ENCODE measurements at places on chromosomes 5 and 9.

GRCh38 chr5:33303579-33304095 is 137.1 kb upstream of the TARS1 start:
- no peak for DNase-seq

- peak; percentile 47 for DNase-seq
Measured at GRCh38 chr5:569868-570361, 42.2 kb upstream of the CEP72 start.

GRCh38 chr9:928363-929042 is 48.0 kb upstream of the DMRT3 start:
- no peak for DNase-seq

DNA sequence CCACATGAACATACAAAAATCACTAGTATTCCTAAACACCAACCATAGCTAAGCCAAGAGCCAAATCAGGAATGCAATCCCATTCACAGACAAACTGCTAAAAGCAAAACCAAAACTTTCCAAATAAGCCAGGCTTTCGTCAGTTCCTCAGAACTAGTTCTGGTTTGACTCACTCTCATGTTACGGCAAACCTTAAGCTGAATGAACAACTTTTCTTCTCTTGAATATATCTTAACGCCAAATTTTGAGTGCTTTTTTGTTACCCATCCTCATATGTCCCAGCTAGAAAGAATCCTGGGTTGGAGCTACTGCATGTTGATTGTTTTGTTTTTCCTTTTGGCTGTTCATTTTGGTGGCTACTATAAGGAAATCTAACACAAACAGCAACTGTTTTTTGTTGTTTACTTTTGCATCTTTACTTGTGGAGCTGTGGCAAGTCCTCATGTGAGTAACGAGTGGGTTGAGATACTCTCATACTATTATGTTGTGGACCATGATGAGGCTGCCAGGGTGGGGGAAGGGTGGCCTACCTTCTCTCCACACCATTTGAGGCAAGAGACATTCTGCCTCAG is at the start of gene PDCD1LG2:
TSS of gene PDCD1LG2 (plus strand) at position 172 of the 572 bp plus-strand sequence. CDS start 12,016 bp downstream, outside the sequence.
- DNase-seq = no peak

DNA sequence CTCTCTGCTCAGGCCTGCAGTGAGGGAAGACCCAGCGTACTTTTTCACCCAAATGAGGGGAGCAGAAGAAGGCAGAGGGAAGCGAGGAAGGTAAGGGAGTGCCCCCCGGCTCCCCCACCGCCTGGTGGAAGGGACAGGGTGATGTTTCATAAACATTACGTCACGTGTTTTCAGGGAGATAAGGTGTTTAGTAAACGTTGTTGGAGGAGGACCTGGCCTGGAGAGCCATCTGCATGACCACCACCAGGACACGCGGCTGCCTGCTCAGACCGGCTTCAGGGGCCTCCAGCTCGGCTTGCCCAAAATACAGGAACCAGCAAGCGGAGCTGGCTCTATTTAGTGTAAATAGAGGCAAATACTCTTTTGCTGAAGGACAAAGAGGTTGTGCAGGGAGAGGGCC is 40.0 kb upstream of the C5orf58 start:
- no peak for DNase-seq

GRCh38 chr5:83007755-83008154 is 69.4 kb downstream of the TMEM167A start:
- no peak for DNase-seq

DNA sequence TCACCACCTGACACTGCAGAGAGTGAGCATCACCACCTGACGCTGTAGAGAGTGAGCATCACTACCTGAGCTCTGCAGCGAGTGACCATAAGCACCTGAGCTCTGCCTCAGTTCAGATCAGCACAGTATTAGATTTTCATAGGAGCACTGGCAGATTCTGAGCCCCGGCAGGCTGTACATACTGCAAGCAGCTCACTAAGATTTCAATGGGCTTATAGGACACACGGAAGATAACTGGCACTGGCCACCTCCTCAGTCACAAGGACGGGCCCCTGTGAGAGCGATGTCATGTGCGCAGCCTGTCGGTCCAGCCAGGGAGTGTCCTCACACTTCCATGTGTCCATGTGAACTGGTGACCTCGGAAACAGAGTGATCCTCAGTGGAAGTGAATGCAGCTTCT is 153.5 kb upstream of the IRX2 start:
- peak; percentile 13 for DNase-seq

GRCh38 chr5:122291000-122291901 is 20.8 kb upstream of the SNCAIP start:
- DNase-seq = no peak

DNA sequence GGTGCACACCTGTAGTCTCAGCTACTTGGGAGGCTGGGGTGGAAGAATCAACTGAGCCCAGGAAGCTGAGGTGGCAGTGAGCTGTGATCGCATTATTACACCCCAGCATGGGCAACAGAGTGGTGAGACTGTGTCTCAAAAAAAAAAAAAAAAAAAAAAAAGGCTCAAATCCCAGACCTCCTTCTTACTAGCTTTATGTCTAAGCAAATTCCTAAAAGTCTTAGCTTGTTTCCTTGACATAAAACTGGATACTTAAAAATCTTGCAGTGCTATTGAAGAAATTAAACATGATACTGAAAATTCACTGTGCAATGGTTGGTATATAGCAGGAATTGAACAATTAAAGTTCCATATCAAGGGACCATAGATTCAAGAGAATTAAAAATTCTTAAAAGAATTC is 45.0 kb downstream of the PCDHGC5 start:
- no peak for DNase-seq

- DNase-seq = no peak
Measured at GRCh38 chr5:151058891-151059489, 21.8 kb downstream of the TNIP1 start.

GRCh38 chr5:177428574-177429217 is 2.2 kb downstream of the GRK6 start:
- no peak for DNase-seq

GRCh38 chr5:31809050-31809870 is 170.3 kb downstream of the PDZD2 start:
- peak; percentile 79 for DNase-seq

GRCh38 chr5:140800816-140801493 is at the start of gene PCDHA3:
PCDHA3 (plus strand) TSS chr5:140801057.
- DNase-seq = no peak

- DNase-seq = no peak
Measured at GRCh38 chr5:172288465-172288864, 4.9 kb upstream of the UBTD2 start.

- DNase-seq = no peak
Measured at GRCh38 chr9:123957731-123958130, 27.8 kb upstream of the DENND1A start.

GRCh38 chr9:133782157-133783130 is 44.3 kb upstream of the SARDH start:
- peak; percentile 86 for DNase-seq

- no peak for DNase-seq
Measured at GRCh38 chr5:155270725-155271124, 257.2 kb downstream of the KIF4B start.

DNA sequence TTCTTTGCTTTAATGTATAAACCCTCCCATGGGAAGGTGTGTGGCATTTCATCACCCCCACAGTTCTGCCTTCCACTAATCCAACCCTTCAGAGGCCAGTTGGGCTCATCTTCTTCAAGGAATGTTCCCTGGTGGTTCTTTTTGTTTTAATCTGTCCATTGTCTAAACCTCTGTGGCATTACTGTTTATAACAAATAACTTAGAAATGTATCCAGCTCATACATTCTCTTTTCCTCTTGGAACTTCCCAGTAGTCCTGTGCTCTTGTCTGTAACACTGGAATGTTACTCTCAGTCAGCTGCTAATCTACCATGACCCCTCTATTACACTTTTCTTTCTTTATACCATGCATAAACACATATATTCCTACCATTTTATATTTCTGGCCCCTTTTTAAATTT is 213.5 kb upstream of the TARS1 start:
- DNase-seq = no peak

- DNase-seq = no peak
Measured at GRCh38 chr9:105883847-105884246, 189.5 kb downstream of the TMEM38B start.

GRCh38 chr5:169811023-169811422 is 169.3 kb downstream of the INSYN2B start:
- DNase-seq = no peak

- DNase-seq = no peak
Measured at GRCh38 chr9:99633265-99633664, 188.4 kb upstream of the NR4A3 start.

GRCh38 chr9:85162822-85163221 is 493.3 kb downstream of the NTRK2 start:
- DNase-seq = no peak

DNA sequence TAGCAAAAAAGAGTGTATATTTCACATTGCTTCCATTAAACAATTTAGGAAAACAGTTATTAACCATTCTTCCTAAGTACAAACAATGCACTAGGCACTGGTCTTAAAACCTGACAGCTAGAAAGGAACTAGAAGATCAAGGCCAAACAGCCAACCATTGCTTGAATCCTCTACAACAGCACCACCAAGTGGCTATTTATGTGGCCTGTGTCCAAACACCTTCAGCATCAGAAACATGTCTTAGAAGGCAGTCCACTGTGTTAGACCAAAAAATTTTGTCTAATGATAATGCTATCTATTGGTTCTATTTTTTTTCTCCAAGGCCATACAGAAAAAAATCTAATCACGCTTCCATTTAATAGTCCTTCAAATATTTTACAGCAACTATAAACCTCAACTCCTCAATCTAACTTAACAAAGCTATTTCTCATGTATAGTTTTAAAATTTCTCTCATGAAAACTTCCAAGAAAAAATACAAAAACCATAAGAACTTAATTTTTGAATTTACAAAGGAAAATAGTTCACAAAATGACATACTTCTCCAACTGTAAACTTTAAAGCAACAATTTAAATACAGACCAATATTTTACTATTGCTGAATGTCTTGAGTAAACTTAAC is 36.1 kb downstream of the CAAP1 start:
- DNase-seq = no peak

GRCh38 chr5:81268521-81269196 is 32.7 kb upstream of the ZCCHC9 start:
- no peak for DNase-seq

GRCh38 chr9:116423149-116423548 is 264.0 kb upstream of the TRIM32 start:
- no peak for DNase-seq

DNA sequence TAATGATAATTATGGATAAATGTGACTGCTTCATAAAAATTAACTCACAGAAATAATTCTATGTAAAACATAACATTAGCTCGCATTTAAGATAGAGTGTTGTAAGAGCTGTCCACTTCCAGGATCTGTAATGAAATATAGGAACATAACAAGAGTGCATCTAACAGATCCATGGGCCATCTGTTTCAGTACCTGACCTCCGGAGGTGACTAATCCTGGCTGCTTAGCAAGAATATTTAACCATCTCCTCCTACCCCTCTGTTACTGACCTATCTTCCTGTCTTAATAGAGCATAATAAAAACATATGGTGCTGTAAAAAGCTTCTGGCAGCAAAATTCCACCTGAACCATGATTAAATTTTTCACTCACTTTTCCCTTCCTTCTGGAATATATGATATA is 7.1 kb downstream of the PLCXD3 start:
- DNase-seq = no peak

DNA sequence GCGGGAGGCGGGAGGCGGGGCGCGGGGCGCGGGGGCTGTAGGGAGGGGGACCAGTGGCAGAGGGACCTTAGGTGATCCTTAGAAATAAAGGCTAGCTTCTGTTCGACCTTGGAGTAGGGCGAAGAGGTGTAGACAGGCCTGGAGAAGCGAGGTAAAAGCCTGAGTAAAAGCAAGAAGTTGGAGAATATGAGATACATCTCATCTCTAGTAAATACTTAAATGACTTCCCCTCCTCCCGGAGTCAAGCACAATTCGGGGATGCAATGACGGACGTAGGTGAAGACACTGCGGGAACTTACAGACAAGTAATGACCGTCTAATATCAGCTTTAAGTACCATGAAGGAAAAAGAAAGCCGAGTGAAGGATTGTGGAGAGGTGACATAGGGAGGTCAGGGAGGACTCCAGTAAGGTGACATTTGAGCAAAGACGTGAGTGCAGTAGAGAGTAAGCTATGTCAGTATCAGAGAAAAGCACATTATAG is 466 bp downstream of the SMC2 start:
- no peak for DNase-seq

DNA sequence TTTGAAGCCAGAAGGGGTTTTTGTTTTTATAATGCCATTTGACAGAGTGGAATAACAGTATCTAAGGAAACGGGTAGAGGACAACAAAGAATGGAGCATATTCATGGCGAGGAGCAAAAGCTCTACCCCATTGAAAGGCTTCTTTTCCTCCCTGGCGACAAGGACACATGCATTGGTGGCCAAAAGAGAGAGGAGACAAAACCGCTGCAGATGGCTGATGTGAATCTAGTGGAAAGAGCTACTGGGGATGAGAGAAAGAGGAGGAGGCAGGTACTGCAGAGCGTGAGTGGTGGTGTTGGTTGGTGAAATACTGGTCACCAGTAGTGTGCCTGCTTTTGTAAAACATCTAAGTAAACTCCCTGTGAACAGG is 491 bp downstream of the APC start:
- no peak for DNase-seq

- no peak for DNase-seq
Measured at GRCh38 chr5:82147860-82148573, 130.1 kb downstream of the RPS23 start.

DNA sequence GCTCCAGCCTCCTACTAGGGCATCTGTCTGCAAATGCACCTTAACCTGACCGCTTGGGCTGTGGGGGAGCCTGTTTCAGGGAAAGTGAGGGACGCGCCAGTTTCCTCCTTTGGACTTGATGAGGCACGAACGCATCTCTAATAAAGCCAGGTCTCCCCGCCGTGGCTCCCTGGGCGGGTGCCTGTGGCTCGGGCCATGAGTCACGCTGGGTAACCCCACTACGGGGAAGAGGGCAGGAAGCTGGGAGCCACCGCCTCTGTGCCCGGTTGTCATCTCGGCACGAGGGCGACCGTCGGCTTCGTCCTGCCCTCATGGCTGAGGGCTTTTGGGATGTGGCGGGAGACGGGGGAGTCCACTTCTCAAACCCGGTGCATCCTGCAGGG is 12.1 kb downstream of the NOTCH1 start:
- DNase-seq = no peak

DNA sequence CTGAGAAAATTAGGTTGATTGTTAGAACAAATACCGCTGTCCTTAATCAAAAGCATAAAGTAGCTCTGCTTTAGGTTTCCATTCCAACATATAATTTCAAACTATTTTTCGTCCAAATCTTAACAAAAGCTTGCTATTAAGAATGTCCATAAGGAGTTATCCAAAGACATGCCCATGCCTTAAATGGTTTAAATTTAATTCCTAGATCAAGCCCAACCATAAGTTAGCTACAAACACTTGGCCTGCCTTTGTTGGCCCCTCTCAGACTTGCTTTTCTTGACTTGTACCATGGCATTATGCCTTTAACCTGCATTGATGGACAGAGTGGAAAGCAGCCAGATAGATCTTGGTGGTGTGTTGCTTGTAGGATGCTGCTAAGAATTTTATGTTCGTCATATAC is 8.8 kb downstream of the GARNL3 start:
- DNase-seq = no peak

GRCh38 chr9:72332351-72332750 is 32.7 kb downstream of the ZFAND5 start:
- DNase-seq = no peak
